Smooth muscle cell of the umbilical artery (primary cell): ENCODE measurements at places on chromosomes 12 and 14. TPM values are rescaled to one million over a fixed set of nuclear protein-coding genes. Genes with fewer than 3 reads are reported as not detected.

ALKBH2 gene
- 14.0 and 15.7 TPM in 2 replicates for total RNA-seq

CABP1 gene
- 4.2 and 7.2 TPM in 2 replicates for total RNA-seq

OR4E2 gene
- not detected in 2 replicates for total RNA-seq

SLCO1A2 gene
- total RNA-seq, result not detected in 2 replicates

NKX2-1 gene
- not detected in 2 replicates for total RNA-seq

NEUROD4 gene
- total RNA-seq, result not detected in 2 replicates

ASB2 gene
- total RNA-seq, result 2.1 and 4.2 TPM in 2 replicates

CLEC14A gene
- total RNA-seq, result 0.74 and 1.2 TPM in 2 replicates
